Stimulated activated CD4-positive, alpha-beta T cell treated with anti-CD3 and anti-CD28 coated beads, Interleukin-15, amount 100 ng/mL, for 24 hours (primary cell): ENCODE measurements at places on chromosomes 7 and 10.

DNA sequence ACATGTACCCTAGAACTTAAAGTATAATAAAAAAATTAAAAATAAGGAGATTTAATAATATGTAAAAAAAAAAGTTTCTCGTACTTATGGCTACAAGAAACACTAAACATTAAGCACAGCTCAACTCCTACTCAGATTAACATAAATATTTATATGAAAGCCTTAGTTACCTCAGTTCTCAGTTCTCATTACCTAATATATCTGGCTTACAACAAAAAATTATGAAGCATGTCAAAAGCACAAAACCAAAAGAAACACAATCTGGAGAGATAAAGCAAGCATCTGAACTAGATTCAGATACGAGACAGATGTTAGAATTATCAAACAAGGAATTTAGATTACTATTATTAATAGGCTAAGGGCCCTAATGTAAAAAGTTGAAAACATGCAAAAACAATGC is 40.1 kb downstream of the RNF133 start:
- no peak for DNase-seq

DNA sequence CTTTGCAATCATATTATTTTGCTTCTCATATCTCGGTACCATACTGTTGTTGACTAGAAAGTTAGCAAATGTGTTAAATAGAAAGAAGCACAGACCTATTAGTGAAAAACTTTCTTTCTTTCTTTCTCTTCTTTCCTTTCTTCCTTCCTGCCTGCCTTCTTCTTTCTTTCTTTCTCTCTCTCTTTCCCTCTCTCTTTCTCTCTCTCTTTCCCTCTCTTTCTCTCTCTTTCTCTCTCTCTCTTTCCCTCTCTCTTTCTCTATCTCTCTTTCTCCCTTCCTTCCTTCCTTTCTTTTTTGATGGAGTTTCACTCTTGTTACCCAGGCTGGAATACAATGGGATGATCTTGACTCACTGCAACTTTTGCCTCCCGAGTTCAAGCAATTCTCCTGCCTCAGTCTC is 1160.6 kb downstream of the GATA3 start:
- DNase-seq: no peak

- DNase-seq: peak; percentile 48
Measured at GRCh38 chr10:14543046-14543903, 212.6 kb upstream of the FRMD4A start.

GRCh38 chr7:32462977-32463376 is 27.2 kb downstream of the LSM5 start:
- no peak for DNase-seq

DNA sequence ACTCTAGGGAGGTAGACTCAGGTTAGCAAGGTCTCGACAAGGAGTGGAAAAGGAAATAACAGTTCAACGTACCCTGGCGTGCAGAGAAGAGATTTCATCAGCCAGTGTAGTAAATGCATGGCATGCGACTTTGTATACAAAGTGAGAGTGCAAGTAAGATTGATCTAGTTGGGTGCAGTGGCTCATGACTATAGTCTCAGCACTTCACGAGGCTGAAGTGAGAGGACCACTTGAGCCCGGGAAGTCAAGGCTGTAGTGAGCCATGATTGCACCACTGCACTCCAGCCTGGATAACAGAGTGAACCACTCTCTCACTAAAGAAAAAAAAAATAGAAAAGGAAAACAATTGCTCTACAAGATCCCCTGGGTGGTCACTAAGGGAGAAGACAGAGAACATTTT is 528.6 kb downstream of the SORCS1 start:
- no peak for DNase-seq

DNA sequence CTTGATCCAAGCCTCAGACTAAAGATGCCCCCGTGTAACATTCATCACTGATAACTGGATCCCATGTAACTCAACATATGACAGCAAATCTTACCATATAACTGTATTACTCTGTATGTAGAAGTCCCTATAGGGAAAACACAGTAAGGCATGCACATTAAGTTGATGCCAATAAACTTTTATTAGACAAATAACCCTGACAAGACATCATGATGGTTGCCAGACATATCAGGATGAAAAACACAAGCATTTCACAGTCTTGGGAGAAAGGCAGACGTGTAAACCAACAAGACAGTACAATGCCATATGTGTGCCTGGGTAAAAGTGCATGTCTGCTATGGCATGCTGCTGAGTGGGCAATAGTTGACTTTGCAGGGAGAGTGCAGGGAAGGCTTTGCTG is 142.2 kb downstream of the HERPUD2 start:
- DNase-seq: no peak

GRCh38 chr10:89478085-89478738 is 57.2 kb downstream of the SLC16A12 start:
- DNase-seq: no peak

DNA sequence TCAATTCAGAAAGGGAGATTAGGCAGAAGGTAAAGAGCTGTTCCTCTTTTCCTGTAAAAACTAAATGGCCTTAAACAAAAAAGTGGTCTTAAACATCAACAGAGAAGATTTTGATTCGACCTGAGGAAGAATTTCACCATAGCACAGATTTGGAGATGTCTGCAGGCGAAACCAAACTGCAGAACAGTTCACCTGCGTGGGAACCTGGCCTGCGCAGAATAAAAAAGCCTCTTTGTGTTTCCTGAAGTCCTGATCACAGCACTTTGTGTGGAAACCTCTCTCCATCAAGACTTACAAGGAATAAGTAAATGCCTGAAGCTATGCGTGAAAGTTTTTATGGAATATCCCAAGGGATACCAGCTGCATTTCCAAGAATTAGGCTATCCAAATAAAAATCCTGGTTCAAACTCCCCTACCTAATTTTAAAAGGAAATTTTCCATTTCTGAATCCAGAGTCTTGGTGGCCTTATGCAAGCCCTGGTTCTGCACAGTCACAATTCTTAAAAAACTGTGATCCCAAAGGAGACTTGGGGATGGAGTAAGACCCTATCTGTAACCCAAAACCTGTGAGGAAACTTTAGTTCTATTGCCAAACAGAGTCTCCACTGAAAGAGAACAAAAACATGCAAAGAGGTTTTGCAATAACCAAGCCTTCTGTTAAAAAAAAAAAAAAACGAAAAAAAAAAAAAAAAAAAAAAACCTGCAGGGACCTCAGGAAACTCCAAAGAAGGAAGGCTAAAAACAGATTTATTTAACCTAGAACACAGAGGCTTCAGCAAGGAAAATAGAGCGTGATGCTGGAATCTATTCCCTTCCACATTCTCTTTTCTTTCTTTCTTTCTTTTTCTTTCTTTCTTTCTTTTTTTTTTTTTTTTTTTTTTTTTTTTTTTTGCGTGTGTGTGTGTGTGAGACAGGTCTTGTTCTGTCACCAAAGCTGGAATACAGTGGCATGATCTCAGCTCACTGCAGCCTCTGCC is 10.4 kb downstream of the CALML3 start:
- DNase-seq: no peak

DNA sequence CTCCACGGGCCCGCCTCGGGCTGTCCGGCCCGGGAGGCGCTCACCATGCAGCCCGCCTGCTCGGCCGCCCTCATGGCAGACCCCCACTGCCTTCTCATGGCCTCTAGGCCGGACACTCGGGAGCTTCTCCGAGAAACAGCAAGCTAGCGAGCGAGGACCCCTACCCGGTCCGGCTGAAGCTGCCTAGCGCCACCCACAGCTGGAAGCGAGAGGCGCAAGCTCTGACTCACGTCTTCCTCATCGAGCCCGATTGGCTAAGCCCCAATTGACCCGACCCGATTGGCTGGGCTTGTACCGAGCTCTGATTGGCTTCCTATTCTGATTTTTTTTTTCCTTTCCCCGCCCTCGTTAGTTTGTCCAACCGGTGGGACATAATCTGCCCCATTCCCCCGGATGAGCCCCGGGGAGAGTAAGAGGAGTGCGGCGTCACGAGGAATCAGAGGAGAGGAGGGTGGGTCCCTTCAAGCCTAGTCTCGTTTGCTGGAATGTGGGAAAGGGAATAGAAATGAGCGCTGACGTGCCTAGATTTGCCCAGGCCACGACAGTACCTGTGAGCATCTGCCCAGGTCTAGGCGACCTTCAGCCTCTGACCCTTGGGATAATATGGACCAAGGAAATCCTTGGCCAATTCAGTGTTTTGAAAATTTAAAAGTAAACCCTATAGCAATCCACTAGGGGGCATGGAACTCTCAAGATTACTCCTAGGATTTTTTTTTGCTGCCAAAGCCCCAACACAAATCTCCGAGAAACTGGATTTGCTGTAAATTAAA is at the start of gene TYSND1:
TYSND1 (minus strand) TSS at position 212 of the 770 bp plus-strand sequence; CDS start at position 98, 114 bp downstream.
- peak; percentile 95 for DNase-seq

GRCh38 chr7:100173806-100174495 is 3.2 kb downstream of the GPC2 start:
- DNase-seq: no peak

GRCh38 chr7:147912946-147913638 is 677.5 kb upstream of the C7orf33 start:
- DNase-seq: no peak

DNA sequence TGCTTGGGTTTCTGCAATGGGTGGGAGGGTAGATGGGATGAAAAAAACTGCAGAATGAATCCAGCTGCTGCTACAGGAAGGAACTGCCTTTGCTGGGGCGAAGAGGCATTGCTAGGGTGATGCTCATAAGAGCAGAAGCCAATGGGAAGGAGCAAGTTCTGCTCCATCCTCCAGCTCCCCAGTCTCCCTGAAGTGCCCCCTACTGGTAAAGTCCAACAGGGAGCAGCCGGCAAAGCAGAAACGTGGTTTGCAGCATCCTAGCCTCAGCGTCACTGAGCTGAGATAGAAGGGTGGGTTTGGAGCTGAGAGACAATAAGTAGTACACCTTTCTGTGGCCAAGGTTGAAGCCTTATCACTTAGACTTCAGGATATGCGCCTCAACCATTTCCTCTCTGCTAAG is 220.5 kb downstream of the CCSER2 start:
- peak; percentile 25 for DNase-seq

DNA sequence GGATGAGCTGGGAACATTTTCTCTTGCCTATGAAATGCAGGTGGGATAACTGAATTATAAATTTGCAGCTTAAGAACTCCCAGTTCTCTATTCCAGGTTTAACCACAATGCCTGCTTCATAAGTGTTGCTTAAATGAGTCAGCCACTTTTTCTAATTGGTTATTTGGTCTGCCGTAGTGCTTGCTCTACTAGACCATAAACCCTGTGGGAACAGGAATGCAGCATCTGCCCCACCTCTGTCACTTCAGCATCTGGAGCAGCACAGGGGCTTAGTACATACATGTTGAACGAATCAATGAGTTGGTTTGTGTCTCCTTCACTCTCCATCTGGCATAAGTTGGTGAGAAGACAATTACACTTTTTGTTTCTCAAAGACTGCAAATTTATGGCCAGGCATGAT is 95.2 kb upstream of the PTER start:
- no peak for DNase-seq

DNA sequence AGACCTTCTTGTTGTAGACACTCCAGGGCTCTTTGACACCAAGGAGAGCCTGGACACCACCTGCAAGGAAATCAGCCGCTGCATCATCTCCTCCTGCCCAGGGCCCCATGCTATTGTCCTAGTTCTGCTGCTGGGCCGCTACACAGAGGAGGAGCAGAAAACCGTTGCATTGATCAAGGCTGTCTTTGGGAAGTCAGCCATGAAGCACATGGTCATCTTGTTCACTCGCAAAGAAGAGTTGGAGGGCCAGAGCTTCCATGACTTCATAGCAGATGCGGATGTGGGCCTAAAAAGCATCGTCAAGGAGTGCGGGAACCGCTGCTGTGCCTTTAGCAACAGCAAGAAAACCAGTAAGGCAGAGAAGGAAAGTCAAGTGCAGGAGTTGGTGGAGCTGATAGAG is 5.5 kb downstream of the GIMAP7 start:
- peak; percentile 57 for DNase-seq

- DNase-seq: no peak
Measured at GRCh38 chr7:86448856-86449255, 194.9 kb upstream of the GRM3 start.

- no peak for DNase-seq
Measured at GRCh38 chr10:121185816-121186455, 334.8 kb downstream of the WDR11 start.

DNA sequence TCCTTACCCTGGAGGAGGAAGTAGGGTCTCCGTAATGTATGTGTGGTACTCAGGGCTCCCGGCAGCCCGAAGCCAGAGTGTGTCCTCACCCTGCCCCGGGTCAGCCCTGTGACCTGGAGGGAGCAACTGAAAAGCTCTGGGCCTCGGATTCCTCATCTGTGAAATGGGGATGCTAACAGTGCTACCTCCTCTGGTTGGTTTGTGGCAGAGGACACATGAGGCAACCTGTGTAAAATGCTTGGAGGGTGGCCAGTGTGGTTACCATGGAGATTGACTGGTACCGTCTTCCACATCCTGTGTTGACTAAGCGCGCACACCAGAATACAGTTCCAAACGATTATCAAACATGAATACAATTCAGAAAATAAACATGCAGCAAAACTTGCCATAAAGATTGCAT is 163.8 kb upstream of the KLF6 start:
- DNase-seq: peak; percentile 77

GRCh38 chr10:92846854-92847201 is 1.5 kb upstream of the EXOC6 start:
- DNase-seq: no peak

DNA sequence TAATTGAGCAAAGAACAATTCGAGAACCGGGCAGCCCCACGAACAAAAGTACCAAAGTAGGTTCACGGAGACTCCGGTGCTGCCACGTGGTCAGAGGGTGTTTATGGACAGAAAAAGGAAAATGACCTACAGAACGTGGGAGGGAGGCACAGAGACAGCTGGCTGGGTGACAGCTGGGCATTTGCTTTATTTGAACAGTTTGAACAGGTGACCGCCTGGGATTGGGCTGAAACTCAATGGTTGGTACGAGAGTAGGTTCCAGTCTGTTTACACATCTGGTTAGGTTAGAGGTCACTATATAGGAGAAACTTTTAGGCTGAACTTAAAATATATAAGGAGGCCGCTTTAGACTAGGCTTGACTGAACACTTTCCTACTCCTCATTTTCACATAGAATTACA is 50.6 kb upstream of the CELF2 start:
- no peak for DNase-seq

DNA sequence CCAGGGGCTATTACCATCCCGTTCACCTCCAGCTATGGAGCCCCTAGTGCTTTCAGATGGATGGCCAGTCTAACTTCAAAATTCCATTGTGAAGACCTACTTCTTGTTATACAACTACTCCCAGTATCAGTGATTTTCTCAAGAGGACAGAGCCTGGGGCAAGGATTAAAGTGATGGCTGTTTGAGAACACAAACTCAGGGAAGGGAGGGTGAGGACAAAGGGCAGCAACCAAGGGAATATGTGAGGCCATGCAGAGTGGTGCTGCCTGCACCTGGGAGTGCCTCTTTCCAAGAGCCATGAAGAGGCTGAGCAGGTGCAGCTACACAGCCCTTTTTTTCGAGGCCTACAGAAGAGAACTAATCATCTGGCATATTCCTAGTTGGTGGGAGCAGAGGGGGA is 303.5 kb upstream of the BMPER start:
- no peak for DNase-seq

- no peak for DNase-seq
Measured at GRCh38 chr10:59757966-59758365, 4.7 kb upstream of the MRLN start.

GRCh38 chr10:44989597-44990301 is 11.0 kb upstream of the ZNF22 start:
- DNase-seq: no peak
